ENCODE measurements at places on chromosomes 11 and 22.
A peak's percentile ranks its signal among the peaks of the same experiment; 100 is the strongest.

DNA sequence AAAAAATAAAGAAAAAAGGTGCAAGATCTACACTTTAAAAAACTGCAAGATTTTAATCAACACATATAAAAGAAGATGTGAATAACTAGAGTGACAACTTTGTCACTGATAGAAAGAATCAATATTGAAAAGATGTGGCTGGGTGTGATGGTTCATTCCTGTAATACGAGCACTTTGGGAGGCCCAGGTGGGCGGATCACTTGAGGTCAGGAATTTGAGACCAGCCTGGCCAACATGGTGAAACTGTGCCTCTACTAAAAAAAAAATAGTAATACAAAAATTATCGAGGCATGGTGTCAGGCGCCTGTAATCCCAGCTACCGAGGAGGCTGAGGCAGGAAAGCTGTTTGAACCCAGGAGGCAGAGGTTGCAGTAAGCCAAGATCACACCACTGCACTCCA is 21.0 kb upstream of the FBLN1 start:
- DNase-seq, result no peak

- no peak for DNase-seq
Observed at GRCh38 chr11:69951821-69952220, 126.3 kb upstream of the ANO1 start.

DNA sequence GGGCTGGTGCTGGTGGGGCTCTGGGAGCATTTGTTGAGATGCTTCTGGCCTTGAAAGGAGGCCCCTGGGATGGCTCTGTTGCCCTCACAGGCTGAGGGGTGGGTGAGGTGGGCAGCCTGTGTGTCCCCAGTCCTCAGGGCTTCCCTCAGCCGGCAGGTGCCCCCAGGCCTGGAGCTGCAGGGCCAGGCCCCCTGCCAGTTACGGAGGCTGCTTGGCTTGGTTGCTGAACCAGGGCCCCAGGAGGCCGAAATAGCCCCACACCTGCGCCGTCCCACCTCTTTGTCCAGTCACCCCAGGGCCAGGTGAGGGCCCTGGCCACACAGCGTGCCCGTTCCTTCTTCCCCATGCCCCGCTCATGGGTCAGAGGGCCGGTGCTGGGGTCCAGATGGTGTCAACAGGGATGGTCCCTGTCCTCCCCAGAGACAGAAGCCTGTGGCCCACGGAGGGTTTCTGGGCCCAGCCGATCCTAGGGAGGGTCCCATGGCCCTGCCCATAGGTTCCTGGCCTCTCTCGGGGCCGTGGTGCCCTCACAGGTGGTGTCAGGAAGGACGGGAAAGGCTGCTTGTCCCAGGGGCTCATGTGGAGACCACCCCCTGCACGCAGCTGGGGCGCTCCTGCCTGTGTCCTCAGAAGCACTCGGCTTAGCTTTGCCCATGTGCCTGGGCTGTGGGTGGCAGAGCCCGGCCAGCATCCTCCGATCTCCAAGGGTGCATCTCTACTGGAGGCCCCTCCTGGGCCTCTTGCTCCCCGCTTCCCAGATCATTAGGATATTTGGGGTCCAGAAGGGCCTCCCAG is 9.2 kb upstream of the TSSC4 start:
- no peak for DNase-seq

DNA sequence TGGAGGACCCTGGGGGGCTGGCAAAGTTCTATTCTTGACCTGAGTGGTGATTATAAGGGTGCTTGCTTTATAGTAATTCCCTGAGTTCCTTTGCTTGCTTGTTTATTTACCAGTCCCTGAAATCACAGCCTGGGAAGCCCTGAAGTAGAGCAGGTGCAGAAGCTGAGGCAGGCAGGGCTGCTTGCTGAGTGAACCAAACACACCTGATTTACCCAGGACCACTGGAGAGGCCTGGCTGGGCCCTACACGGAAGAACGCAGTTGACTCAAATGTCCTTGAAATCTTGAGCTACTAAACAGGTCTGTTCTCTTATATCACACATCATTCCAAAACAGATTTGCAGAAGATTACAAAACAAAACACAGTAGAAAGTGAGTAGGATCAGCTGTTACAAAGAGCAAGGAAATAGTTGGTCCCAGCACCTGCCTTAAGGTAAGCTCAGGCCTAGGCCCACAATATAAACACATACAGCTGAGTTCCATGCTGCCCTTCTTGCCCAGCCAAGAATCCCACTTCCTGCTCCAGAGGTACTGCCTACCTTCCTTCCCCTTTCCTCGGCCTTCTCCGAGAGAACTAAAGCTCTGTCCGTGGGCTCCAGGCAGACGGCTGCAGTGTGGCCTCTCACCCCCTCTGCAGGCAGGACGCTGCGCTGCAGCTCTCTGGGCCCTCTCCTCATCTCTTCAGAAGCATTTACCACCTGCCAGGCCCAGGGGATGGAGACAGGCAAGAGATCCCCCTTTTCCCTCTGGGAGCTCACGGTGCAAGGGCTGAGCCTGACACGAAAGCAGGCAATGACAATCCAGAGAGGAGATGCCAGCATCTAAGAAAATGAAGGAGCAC is 46.1 kb upstream of the SCUBE2 start:
- DNase-seq, result peak; percentile 72

DNA sequence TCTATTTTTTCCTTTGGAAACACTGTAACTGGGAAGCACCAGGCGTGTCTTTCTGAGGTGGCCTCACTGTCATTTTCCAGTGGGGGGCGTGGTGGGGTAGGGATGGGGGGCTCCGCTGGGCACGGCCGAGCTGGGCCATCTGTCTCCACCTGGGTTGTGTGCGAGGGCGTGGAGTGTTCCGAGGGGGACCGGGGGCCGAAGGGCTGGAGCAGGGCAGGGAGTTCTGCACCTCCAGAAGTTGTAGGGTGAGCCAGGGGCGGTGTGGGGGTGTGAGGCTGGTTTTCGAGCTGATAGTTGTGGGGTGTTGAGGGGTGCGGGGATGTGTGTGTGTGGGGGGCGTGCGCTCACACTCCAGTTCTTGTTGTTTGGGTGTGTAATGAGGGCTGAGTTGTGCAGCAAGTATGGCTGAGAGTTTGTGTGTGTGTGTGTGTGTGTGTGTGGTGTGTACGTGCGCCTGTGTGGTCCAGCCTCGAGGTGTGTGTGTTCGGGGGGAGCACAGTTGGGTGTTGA is 10.8 kb downstream of the YPEL4 start:
- DNase-seq, result no peak

DNA sequence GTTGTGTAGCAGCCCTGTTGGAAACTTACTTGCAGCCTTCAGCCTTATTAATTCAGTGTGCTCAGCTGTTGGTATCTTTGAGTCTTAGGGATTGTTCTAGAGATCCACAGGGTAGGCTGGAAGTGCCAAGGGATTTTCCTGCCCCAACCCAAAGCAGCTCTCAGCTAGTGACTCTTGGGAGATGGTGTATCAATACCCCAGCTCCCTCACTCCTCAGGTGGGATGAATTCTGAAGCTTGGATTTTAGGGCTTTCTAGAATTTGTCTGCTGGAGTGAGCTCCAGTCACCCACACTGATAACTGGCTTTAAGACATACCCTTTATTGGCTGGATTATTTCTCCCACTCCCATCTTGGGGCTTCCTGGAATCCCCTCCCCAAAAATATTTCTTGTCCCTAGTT is 493.0 kb downstream of the MN1 start:
- no peak for DNase-seq

DNA sequence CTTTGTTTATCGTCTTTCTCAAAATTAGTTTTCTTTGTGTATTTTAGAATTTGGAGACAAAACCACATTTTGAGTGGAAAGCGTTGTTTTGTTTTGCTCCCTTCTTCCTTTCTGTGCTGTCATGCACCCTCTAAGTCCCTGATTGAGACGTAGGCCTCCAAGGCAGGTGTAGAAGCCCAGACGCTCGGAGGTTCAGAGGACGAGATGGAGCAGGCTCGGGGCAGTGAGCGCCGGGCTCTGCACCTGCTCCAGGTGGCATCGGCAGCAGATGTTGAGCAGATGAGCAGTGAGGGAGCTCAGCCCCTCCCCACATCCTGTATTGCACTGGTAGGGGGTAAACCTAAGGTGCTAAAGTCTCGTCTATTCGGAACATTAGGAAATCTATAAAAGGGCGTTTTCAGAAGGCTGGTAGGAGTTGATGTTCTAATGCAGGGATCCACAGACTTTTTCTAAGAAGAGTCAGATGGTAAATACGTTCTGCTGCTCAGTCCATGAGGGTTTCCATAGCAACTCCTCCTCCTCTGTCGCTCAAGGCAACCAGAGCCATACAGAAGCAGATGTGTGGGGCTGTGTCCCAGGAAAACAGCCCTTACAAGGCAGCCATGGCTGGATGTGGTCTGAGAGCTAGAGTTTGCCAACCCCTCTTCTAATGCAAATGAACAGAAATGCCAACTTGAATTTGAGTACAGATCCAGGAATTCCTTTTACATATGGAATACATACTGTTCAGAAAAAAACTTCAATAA is 724.2 kb downstream of the BRD1 start:
- DNase-seq, result no peak

DNA sequence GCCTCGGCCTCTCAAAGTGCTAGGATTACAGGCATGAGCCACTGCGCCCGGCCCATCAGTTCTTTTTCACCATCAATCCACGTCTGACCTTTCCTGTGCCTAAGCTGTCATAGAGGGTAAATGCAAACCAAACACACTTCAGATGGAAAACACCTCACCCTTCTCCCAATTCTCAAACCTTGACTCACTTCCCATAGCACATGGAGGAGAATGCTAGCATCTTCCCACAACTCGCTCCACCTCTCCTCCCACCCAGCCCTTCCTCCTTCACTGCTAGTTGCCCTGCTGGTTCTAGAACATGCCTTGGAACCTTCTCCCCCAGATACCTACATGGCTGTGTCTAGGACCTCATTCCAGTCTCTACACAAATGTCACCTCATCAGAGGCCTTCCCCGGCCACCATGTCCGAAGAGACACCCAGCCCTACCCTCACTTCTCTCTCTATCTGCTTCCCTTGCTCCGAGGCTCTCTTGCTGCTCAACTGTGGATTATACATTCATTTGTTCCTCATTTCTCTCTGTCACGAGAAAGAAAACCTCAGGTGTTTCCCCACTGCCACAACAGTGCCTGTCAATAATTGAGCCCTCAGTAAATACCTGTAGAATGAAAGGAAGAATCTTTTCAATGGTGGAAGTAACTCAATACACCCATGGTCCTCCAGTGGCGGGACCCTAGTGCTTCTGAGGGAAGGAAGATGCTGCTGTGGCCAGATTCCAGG is 21.3 kb upstream of the NCF4 start:
- DNase-seq, result no peak
